ENCODE measurements at places on chromosomes 7 and 10. TPM values are rescaled to one million over a fixed set of nuclear protein-coding genes. Genes with fewer than 3 reads are reported as not detected.

DNA sequence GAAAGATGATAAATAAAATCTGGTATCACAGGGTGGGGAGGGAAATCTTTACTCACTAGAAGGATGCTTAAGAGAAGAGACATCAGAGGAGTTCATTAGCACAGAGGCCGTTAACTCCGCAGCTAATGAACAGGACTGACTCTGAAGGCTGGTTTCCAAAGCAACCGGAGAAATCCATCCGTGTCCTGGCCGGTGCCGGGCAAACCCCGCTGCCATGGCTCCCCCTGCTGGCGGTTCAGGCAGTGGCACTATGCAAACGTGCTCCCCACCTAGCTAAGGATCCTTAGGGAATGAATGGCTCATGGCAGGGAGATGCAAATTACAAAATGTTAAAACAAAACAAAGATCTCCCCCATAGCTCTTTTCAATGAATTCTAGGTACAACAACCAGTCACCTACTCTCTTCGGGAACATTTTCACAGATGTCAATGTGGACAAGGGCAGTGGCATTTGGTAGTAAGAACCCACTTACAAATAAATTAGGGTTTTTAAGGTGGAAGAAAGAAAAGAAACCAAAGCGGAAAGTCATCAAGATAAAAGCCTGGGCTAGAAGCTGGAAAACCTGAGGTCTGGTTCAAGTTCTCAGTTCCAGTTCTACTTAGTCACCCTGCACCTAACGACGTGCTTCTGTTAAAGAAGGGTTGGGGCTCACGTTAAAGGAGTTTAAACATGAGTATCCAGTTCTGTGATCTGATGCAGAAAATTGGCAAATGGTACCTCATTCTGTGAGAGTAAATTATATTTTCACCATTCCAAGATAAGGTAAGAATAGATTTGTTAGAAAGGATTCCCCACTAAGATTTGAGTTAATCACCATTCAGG is 138.2 kb downstream of the SVIL start:
- DNase-seq = peak; percentile 31

- DNase-seq = no peak
These were observed 29.9 kb upstream of the UTF1 start for GRCh38 chr10:133199992-133200611.

DNA sequence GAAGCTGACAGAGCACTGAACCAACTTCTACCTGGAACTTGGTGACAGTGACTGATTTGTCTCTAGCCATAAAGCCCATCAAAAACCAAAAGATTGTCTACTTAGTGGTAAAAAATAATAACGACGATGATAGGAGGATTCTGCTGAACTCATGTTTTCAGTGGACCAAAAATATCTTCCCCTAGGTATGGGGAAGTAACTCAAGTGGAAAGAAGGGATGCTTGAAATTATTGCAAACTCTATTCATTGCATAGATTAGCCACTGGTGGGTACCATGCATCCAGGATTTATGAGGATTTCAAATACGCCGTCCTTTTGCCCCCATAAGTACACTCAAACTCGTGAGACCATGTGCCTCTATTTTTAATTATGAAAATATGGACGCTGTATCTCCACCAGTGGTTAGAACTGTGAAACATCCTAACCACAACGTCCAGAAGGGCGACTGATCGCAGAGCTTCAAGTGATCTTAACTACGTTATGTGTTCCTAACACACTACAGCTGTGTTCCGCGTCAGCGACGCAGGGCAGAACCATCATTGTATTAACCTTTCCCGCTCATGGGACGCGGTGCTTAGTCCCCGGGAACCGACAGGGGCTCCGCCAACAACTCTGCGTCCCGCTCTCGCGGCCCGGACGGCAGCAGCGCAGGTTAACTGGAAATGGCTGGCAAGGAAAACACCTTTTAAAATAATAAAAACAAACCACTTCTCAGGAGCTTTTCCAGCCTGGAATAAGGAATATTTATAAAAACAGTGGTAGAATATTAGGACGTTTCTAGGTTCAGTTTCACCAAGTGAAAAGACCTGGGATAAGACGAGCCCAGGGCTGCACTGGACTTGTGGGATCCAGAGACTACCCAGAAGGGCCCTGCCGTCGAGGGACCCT is 776 bp downstream of the PEX1 start:
- DNase-seq = peak; percentile 42

HOXA13 gene
- polyA plus RNA-seq = 0.23 TPM

DNA sequence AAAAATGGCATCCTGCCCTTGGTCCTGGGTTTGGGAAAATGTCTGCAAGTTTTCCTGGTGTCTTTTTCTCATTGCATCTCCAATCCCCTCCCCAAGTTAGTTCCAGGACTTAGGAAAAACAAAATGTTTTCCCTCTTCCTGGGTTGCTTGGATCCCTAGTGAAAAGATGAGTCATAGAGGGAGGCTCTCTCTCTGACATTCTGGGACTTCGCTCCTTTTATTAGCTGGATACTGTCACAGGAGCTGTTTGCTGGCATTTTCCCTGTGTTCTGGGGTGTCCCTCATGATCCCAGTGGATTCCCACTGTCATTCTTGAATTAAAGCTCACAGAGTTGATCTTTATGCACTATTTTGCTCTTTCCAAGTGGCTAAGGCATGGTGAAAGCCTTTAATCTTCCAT is 316.4 kb upstream of the MBL2 start:
- DNase-seq = no peak

DNA sequence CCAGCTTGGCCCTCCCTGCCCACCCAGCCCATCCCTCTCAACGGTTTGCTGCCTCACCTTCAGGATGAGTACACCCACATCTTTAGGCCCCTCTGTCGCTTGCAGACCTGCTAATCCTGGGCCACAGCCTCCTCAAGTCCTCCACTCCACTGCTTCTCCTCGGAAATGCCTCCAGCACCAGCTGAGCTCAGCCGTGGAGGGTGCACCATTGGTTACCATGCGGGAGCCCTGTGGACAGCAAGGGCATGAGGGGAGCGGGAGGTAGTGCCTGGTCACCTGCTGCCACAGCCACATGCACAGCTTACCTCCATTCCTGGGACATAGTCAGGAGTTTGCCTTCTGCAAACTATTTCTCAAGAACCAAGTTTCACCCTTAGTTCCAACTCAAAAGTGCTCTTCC is 286.3 kb upstream of the ZMIZ1 start:
- no peak for DNase-seq

- no peak for DNase-seq
These were observed 772.9 kb downstream of the SORCS3 start for GRCh38 chr10:105413997-105414396.

DNA sequence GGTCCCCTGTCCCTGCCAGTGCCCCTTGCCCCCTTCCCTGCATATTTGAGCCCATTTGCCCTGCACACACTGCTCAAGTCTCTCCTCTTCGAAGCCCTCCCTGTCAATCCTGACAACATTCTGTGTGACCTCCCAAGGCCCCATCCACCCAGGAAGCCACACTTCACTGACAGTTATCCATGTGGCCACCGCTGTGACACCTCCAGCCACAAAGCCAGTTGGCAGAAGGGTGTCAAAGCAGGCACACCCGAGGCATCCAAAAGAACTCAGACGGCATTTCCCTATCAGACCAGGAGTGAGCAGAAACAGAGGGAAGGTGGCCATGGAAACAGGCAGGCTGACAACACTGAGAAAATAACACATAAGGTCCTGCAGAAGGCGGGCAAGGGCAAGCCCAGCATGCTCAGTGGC is 4.6 kb downstream of the POLM start:
- no peak for DNase-seq

STEAP1B gene
- polyA plus RNA-seq = 3.1 TPM

SLC26A5 gene
- polyA plus RNA-seq = not detected

DNA sequence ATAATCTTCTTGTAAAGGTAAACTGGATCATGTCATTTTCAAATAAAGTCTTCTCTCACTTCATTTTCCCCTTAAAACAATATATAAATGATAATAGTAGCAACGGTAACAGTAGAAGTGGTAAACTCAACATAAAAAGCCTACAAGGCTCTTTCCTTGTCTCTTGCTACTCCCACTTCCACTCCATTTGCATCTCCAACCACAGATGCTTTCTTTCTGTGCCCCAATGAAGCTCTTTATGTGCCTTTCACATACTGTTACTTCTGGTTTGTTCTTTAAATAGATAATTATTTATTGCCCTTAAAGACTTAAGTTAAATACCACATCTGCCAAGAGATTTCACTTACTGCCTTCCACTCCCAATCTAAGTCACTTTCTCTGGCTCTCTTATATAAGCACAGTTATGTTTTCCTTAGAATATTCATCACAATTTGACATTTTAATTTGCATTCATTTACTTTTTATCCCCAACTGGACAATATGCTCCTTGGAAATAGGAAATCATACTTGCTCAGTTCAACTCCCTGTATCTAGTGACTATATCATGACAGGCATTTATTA is 149.9 kb downstream of the CRPPA start:
- no peak for DNase-seq

GRCh38 chr7:126940723-126941307 is 311.9 kb downstream of the GRM8 start:
- DNase-seq = no peak
